Stimulated activated CD4-positive, alpha-beta T cell treated with anti-CD3 and anti-CD28 coated beads, Interleukin-1b, Interleukin-23, amount 100 ng/mL, for 4 hours (primary cell): ENCODE measurements at places on chromosomes 3 and 15.

GRCh38 chr3:58299839-58300516 lies 6.1 kb upstream of the RPP14 start:
- no peak for DNase-seq

GRCh38 chr15:20657084-20657483 lies 115.5 kb upstream of the GOLGA6L6 start:
- no peak for DNase-seq

DNA sequence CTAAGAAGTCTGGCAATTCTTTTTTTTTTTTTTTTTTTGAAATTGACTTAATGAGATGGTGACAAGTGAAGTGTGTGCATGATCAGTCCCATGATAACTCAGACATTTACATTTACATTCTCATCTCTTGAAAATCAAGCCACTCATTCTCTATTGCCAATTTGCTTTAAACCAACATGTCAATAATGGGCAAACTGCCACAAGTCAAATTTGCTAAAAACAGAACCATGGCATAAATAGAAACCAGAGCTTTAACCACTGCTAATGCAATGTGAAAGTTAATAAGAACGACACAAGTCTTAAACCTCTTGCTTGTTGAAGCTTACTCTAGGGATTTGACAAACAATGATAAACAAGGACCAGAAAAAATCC lies 12.0 kb upstream of the COL8A1 start:
- DNase-seq = no peak

DNA sequence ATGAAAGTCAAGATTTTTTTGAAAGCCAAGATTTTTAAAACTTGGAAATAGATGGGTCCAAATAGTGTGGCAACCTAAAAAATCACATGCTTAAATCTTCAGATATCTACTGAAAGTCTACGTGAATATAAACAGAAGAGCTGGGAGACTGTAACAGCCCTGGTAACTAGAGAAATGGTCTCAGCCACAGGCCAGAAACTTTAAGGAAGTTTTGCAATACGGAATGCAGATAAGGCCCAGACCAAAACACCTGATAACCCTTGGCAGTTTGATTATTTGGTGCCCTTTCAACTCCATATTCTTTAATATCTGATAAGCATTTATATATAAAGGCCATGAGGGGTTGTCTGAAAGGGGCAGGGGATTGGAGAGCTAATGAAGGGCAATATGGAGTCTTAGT lies 537.3 kb upstream of the TGFBR2 start:
- DNase-seq = no peak

GRCh38 chr15:31606194-31606669 lies 279.6 kb downstream of the KLF13 start:
- no peak for DNase-seq

- DNase-seq = no peak
Measured at GRCh38 chr3:112261742-112262141, 32.3 kb downstream of the SLC9C1 start.

- DNase-seq = no peak
Measured at GRCh38 chr3:45442679-45443253, 54.4 kb downstream of the LARS2 start.

- DNase-seq = no peak
Measured at GRCh38 chr15:64037966-64038365, 8.3 kb downstream of the DAPK2 start.

DNA sequence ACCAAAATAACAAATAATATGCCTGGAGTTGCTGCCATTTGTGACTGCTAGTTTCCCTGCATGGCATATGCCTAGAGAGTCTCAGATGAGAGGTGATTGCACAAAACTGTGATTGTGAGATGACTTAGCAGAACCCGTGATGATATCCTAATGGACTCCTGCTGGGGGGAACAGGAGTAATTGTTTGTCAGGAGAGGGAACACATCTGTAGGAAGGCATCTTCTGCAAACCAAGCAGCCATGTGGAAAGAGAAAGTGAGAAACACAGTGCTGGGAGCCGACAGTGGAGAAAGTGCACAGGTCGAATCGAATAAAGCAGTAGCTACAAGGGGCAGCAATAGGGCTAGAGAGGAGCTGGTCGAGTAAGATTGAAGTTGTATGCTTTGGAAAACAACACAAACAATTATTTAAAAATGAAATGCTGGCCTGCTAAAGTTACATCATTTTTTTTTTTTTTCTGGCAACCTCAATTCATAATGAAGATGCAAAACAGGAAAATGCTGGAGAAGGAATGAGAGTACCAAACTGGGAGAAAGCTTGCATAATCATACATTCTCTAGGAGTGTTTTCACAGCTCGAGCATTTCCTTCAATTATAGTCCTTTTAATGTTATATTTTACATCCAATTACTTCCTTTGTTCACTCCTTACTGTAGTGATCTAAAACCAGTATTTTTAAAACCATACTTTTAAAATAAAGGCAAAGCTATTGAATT lies 494.2 kb upstream of the AGTR1 start:
- DNase-seq = no peak

GRCh38 chr15:88627463-88627862 lies 6.3 kb downstream of the AEN start:
- no peak for DNase-seq

DNA sequence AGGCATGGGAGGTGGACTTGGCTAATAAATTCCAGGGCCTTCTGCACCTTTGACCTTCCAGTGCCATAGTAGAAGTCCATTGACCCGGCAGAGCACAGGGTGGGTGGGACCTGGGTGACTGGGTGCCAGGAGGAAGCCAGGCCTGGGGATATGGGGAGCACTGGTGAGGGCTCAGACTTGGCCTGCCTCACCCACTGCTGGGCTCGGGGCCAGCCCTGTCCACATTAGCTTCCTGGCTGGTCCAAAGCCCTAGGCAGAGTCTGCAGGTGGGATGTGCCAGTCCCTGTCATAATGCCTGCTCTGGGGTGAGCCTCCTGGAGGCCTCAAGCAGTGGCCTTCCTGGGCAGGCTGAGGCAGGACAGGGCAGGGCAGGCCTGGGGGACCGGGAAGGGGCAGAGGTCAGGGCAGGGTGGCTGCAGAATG lies 38.1 kb upstream of the CHRNB4 start:
- no peak for DNase-seq

- DNase-seq = no peak
Measured at GRCh38 chr3:31659246-31659645, 126.5 kb downstream of the STT3B start.

- no peak for DNase-seq
Measured at GRCh38 chr3:37935290-37935668, 55.3 kb upstream of the VILL start.
